ENCODE measurements at places on chromosomes 5 and 9. TPM values are rescaled to one million over a fixed set of nuclear protein-coding genes. Genes with fewer than 3 reads are reported as not detected.

The RAB24 gene
- 29.8 TPM for total RNA-seq

The RASGEF1C gene
- total RNA-seq, result not detected

The PDE6A gene
- not detected for total RNA-seq

The PCDHA4 gene
- not detected for total RNA-seq

The KIF4B gene
- total RNA-seq, result not detected

DNA sequence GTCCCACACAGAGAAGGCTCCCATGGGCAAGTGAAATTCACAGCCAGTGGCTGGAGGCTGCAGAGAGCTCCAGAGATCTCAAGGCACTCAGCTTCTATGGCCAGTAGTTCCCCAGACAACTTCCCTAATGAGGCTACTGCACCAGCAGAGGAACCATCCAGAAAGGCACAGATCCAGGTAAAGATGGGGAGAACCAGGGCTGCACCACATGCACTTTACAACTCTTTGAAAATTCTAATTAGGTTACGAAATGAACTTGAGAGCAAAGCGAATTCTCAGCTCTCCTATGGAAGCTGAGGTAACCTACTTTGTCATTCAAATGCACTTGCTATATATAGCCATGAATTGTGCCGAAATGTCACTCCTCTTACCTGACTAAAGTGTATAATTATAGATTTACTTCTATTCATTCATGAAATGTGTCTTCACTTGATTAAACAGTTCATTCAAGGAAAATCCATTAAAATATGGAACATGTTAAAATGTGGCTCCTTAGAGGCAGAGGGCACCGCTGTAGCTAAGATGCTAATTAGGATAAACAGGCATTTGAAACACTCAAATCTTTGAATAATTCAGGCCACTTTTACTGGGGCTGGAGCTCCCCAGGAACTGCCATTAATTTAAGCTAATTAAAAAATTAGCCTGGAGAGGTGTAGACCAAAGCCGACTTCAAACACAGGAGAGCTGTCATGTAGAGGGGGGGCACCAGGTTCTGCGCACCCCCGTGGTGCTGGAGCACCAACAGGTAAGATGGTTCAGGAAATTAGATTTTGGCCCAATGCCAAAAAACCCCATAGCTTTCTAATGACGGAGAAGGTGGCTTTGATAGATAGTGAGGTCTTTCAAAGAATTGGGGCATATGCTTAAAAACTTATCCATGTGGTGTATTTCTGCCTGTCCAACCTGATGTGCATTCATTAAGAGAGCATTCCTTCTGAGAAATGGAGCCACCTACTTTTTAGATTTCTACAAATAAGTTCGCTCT is 204.1 kb downstream of the GABBR2 start:
- DNase-seq, result no peak

DNA sequence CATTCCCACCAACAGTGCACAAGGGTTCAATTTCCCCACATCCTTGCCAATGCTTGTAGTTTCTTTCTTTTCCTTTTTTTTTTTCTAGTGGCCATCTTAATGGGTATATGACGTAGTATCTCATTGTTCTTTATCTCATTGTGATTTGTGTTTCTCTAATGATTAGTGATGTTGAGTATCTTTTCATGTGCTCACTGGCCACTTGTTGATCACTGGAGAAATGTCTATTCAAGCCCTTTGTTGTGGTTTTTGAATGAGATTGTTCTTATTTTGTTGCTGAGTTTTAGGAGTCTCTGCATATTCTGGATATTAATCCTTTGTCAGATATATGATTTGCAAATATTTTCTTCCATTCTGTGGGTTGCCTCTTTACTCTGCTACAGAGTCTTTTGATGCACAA is 1.6 kb upstream of the TMED9 start:
- no peak for DNase-seq

- DNase-seq, result no peak
Measured at GRCh38 chr5:15440434-15440833, 59.5 kb upstream of the FBXL7 start.

- DNase-seq, result no peak
Measured at GRCh38 chr5:2557435-2557834, 194.0 kb downstream of the IRX2 start.

GRCh38 chr5:62900976-62901375 is 322.4 kb downstream of the LRRC70 start:
- no peak for DNase-seq

DNA sequence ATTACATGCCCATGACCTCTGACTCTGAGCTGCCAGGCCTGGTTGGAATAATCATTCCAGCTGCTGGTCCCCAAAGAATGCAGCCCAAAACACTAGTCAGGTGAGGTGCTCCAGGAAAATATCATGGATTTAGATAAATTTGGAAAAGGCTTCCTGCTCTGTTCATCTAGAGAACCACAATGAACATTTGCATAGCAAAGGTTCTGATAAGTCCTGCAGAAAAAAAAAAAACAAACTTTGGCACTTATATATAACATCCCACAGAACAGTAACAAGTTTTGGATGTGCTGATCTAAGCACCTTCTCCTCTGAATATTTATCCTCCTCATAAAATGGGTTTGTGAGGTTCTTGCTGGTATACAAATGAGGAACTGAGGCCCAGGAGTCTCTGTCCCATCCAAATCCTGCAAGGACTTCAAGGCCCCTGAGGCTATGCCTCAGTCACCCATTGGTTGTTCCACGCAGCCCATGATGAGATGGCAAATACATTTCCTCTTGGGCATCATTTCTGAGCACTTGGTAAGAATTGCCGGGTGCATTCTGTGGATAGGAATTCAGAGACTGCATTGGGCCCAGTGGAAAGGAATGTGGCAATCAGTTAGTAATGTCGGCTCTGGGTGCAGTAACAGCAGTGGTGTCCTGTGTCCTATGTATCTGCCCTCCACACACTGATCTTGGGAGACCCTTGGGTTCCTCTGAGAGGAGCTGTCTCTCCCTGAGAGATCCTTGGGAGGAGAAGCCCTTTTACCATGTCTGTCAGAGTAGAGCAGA is 73.4 kb upstream of the ASS1 start:
- DNase-seq, result no peak

DNA sequence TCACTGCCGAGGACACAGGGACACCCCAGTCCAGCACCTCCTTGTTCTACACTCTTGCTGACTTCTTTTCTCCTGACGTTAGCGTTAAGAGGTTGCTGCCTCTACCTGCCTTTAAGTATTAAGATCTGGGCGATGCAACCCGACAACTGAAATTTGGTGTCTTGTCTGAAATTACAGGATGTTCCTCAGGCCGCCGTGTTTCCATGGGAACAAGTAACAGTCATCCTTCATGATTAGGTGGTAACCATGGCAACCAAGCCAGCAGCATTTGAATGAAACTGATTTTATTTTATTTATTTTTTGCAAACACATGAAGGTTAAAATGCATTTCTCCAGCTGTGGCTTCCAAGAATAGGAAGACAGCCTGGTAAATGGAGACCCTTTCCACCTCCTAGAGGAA is 20.8 kb downstream of the DAB2IP start:
- no peak for DNase-seq

DNA sequence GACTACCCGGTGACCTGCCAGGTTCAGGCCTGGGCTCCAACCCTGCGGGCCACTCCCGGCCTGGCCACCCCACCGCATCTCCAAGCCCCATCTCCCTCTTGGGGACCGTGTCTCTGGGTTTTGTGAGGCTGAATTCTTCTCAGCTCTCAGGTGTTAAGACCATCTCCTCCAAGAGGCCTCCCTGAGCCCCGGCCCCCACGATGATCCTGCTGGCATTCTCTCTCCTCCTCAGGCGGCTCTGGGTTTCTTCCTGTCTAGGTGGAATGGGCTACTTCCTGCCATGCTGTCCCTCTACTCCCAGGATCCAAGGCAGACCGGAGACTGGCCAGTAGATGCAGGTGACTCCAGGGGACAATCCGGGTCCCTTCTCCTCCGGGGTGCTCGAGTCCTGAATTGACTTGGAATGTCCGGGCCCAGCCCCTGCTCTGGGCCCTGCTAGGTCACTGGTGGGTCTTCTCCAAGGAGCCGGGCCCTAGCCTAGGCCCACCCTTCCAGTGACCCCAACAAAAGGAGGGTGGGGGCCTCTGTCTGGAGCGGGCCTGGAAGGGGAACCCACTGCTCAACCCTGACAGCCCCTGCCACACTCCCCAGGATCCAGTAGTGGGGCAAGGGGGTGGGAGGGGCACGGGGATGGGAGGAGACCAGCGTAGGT is 219.8 kb downstream of the C9orf50 start:
- no peak for DNase-seq

DNA sequence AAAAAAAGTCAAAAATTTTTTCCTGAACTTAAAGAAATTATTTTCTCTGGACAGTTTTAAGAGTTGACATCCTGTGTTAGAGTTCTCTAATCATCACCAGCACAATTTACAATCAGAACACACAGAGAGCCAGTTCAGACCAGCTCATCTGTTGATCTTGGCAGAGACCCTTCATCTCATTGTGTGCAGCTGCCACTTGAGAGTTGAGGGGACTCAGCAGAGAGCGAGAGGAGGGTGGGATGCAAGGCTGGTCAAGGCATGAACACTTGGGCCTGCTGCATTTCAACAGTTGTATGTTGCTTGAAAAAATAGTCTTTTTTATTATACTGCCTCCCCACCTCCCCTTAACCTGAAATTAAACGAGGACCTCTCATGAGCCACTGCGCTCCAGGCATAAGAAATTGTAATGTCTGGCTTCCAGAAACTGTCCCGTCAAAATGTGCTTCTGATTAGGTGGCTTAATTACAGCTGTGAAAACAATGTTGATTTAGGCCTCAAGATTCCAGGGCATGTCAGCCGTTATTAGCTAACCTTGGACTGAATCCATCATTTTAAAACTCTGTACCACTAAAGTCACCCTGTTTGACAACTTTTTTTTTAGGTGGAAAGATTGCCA is 383.6 kb downstream of the CCDC171 start:
- DNase-seq, result no peak

DNA sequence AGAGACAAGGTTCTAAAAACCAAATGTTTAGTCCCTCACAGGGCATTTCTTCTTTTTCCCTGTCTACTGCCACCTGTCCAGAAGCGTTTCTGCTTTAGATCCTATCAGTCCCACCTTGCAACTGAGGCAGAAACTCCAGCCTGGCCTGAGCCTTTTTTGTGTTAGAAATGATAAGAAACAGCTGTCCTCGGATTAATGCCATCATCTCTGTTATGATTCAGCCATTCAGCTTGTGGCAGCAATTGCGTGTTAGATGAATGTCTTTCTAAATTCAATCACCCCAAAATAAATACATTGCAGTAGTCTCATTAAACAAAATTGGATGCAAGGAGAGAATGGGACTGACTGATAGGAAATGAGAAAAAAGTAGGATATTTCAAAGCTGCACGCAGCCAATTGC is 28.3 kb upstream of the FRMPD1 start:
- DNase-seq, result no peak

GRCh38 chr5:128626536-128627090 is 88.6 kb upstream of the FBN2 start:
- no peak for DNase-seq

GRCh38 chr5:108515517-108516105 is 133.7 kb upstream of the FBXL17 start:
- DNase-seq, result no peak

- DNase-seq, result no peak
Measured at GRCh38 chr9:5575000-5575399, 53.9 kb upstream of the RIC1 start.

DNA sequence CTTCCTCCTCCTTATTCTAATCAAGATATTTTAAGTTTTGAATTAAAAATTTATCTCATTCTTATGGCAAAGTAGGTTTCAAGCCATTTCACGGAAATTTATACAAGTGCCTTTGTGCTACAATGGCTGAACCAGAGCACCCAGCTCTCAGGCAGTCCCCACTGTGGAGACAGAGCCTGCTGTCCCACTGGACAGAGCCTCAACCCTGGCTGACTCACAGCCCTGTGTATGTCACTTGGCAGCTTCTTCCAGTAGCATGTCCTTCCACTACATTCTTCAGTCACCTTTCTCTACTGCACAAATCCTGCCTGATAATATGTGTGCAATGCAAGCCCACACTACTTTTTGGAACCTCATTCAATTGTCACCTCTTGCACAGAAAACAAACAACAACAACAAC is 253.1 kb downstream of the PDE4D start:
- no peak for DNase-seq

- no peak for DNase-seq
Measured at GRCh38 chr5:68382640-68383039, 167.1 kb downstream of the PIK3R1 start.

- no peak for DNase-seq
Measured at GRCh38 chr9:34997379-34997781, 7.8 kb downstream of the DNAJB5 start.

- DNase-seq, result no peak
Measured at GRCh38 chr5:34738381-34738780, 82.3 kb downstream of the RAI14 start.

- DNase-seq, result no peak
Measured at GRCh38 chr9:71279151-71279739, 157.8 kb upstream of the TRPM3 start.

DNA sequence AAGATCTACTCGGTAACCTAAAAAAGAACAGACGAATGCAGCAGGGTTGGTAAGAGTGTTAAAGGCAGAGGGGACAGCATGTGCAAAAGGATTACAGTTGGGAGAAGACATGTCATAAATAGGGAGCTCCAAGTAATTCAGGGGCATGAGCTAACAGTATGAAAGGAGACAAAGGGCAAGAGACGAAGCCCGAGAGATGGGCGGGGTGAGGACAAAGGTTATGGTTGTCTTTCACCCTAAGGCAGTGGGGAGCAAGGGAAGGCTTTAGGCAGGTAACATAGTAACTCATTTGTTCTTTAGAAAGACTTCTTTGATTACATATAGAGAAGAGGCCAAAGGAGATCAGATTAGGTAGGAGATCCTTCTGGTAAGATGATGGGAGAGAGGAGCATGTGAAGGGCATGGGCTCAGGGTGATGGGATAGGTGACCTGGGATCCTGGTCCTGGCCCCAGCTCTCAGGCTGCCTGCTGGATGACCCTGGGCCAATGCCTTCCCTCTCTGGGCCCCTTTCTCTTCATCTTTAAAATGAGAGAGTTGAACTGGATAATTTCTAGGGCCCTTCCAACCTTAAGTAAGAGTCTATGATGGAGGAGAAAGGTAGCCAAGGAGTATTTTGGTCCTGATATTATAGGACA is 19.5 kb downstream of the MORN5 start:
- no peak for DNase-seq

GRCh38 chr5:123094237-123094918 is 5.3 kb downstream of the PRDM6 start:
- DNase-seq, result no peak

- DNase-seq, result no peak
Measured at GRCh38 chr5:155406815-155407214, 393.3 kb downstream of the KIF4B start.

DNA sequence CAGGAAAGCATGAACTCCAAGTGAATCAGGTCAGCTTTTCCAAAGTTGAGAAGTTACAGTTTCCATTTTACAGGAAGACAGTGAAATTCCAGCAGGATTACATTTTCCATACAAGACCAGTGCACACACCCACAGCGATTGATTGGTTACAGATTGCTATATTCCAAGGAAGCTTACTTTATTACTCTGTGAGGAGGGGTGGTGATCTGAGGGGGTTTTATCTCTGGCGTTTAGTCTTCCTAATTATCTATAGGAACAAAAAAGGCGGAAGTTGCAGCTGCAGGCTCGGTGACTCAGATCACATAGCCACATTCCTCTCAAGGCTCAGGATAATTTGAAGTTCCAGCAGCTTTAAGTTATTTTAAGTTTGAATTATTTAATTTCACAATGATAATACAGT is 450.4 kb upstream of the NMUR2 start:
- no peak for DNase-seq

All from activated T-cell treated with anti-CD3 and anti-CD28 coated beads, Interleukin-2, amount 50 U/mL, for 4 hours (primary cell).